Activated CD8-positive, alpha-beta T cell treated with anti-CD3 and anti-CD28 coated beads, Interleukin-2, amount 10 ng/mL, durations not matched to agents 7 days and 5 days (primary cell): ENCODE measurements at places on chromosomes 3 and 15. TPM values are rescaled to one million over a fixed set of nuclear protein-coding genes. Genes with fewer than 3 reads are reported as not detected.

- peaks cover 16% of the 10 kb centered on the region for H3K27me3 ChIP-seq
- no peak overlapping the region for H3K27ac ChIP-seq
- H3K36me3 ChIP-seq, result no peaks in the 10 kb centered on the region
- no peak for DNase-seq
Measured at GRCh38 chr3:120503727-120504616, 53.2 kb upstream of the FSTL1 start.

DNA sequence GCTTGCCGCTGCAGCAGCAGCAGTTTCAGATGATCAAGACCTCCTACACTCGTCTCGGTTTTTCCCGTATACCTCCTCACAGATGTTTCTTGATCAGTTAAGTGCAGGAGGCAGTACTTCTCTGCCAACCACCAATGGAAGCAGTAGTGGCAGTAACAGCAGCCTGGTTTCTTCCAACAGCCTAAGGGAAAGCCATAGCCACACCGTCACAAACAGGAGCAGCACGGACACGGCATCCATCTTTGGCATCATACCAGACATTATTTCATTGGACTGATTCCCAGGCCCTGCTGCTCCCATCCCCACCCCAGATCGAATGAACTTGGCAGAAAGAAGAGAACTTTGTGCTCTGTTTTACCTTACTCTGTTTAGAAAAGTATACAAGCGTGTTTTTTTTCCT, 17.6 kb downstream of the CALML4 start:
- no peak for DNase-seq
- no peak overlapping the region for H3K4me3 ChIP-seq
- no peak overlapping the region for H3K27ac ChIP-seq
- H3K27me3 ChIP-seq, result no peaks in the 10 kb centered on the region
- peaks cover 66% of the 10 kb centered on the region for H3K36me3 ChIP-seq

DNA sequence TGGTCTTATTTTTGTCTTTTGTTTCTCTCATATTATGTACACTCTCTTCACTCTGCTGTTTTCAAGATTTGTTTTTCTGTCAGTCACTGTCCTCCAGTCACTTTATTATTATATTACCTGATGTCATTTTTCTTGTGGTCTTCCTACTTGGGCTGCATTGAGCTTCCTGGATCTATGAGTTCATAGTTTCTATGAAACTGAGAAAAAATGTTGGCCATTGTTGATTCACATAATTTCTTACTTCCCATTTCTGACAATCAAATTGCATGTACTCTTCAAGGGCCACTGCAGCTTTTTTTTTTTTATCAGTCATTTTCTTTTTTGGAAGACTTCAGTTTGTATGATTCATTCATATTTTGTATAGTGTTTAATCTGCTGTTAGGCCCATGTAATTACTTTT, 1180.6 kb upstream of the GBE1 start:
- H3K4me3 ChIP-seq, result no peak overlapping the region
- no peak overlapping the region for H3K27ac ChIP-seq
- DNase-seq, result no peak
- no peaks in the 10 kb centered on the region for H3K4me1 ChIP-seq

DNA sequence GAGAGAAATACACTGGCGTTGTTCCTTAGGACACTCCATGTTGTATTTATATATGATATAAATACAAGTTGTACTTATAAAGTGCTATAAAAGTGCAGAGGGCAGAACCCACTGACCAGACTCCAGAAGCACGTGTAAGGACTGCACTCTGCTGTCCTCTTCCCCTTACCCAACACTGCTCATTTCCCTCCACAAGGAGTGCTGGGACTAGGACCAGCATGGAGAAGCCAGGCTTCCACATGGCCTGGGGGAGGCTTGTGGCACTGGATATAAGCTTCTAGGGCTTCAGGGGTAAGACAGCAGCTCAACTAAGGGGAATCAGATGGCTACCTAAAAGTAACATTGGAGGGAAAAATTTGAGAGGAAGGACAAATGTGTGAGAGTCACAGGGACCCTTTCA, 556.9 kb downstream of the IGSF11 start:
- H3K4me1 ChIP-seq, result no peaks in the 10 kb centered on the region
- H3K27me3 ChIP-seq, result no peaks in the 10 kb centered on the region
- H3K36me3 ChIP-seq, result no peaks in the 10 kb centered on the region
- H3K4me3 ChIP-seq, result no peak overlapping the region
- no peak for DNase-seq
- H3K27ac ChIP-seq, result no peak overlapping the region

GRCh38 chr3:107208796-107209195, 168.4 kb upstream of the CCDC54 start:
- no peaks in the 10 kb centered on the region for H3K4me1 ChIP-seq
- peaks cover 13% of the 10 kb centered on the region for H3K27me3 ChIP-seq
- H3K36me3 ChIP-seq, result no peaks in the 10 kb centered on the region
- H3K4me3 ChIP-seq, result no peak overlapping the region

DNA sequence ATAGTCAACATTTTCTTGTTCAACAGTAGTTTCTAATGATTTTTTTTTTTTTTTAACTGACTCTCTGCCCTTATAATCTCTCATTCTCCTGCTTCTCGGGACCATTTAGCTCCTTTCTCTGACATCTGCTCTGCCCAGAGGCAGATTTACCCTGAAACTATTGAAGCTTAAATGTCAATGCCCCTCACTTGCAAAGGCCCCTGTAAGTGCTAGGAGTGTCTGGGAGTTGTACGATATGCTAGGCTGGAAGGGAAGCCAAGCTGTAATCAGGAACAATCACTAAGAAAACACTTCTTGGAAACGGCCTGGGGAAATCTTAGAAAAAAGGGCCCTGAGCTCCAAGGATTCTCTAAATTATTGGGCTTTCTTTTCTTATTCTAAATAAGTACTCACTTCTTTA, 5.8 kb upstream of the PLOD2 start:
- H3K27ac ChIP-seq, result no peak overlapping the region
- H3K27me3 ChIP-seq, result peaks cover 17% of the 10 kb centered on the region
- H3K36me3 ChIP-seq, result no peaks in the 10 kb centered on the region
- H3K4me3 ChIP-seq, result no peak overlapping the region
- no peak for DNase-seq
- H3K4me1 ChIP-seq, result no peaks in the 10 kb centered on the region

DNA sequence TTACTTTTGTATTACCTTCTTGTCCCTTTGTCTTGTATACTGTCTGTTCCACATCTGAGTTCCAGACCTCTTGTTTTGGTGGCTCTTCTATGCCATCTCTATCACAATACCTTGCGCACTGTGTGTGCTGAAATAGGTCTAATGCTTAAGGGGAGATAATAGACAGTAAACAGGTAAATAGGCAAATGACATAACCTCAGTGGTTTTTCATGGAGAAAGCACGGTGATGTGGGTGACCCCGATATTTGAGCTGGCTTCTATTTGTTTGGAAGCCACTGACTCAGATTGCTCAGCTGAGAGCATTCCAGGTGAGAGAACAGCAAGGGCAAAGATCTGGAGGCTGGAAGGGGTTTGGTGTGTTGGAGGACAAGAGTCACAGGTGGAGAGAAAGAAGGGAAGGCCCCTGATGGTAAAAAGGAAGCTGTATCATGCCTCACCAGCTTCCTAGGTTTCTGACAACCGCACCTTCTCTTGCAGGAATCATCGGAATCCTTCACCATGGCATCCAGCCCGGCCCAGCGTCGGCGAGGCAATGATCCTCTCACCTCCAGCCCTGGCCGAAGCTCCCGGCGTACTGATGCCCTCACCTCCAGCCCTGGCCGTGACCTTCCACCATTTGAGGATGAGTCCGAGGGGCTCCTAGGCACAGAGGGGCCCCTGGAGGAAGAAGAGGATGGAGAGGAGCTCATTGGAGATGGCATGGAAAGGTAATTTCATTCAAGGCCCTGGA, 795 bp downstream of the MCM2 start:
- no peaks in the 10 kb centered on the region for H3K27me3 ChIP-seq
- peak overlapping the region; percentile 89 for H3K27ac ChIP-seq
- peak overlapping the region; percentile 83 for H3K4me3 ChIP-seq
- peaks cover 55% of the 10 kb centered on the region for H3K4me1 ChIP-seq
- H3K36me3 ChIP-seq, result peaks cover 40% of the 10 kb centered on the region
- no peak for DNase-seq

DNA sequence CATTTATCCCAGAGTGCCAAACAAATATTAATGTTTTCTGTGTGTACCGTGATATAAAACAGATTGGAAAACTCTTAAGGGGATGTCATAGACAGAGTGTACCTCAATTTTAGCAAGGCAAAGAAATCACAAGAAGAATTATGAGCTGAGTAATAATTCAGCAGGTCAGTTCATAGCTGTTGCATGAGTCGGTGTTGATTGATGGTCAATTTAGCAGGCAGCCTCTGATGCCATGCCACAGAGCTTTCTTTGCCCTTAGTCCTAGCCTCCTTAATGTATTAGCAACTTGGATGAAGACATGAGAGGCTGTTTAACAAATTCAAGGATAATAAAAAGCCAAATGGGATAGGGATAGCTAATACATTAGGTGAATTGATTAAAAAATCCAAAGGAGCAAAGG, 6.8 kb downstream of the SLC35A5 start:
- H3K4me1 ChIP-seq, result peaks cover 4% of the 10 kb centered on the region
- DNase-seq, result no peak
- H3K27ac ChIP-seq, result no peak overlapping the region
- peaks cover 41% of the 10 kb centered on the region for H3K36me3 ChIP-seq
- no peaks in the 10 kb centered on the region for H3K27me3 ChIP-seq
- no peak overlapping the region for H3K4me3 ChIP-seq

DNA sequence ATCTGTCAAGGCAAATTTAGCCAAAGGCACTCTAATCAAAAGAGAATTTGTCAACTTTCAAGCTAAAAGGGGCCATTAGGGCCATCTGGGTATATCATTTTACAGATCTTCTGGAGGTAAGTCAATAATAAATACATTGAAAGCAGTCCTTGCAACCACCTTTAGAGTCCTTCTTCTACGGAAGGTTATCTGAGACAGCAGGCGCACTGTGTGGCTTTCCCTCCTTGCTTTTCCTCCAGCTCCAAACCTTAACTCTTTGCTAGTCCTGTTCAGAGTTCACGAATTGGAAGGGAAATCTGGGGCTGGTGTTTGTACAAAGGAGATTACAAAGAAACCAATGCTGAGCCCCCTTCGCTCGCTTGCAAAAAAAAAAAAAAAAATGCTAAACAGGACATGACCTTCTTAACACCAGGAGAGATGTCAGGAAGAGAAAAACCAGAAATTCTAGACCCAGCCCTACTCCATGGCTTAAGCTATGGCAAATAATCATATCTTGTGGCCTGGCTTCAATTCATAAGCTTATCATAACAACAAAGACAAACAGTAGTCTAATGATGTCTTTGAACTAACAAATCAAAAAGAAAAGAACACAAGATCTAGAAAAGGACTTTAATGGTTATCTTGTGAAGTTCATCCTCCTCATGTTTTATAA, 215.7 kb downstream of the STT3B start:
- no peaks in the 10 kb centered on the region for H3K4me1 ChIP-seq
- peaks cover 3% of the 10 kb centered on the region for H3K27me3 ChIP-seq
- no peaks in the 10 kb centered on the region for H3K36me3 ChIP-seq
- DNase-seq, result no peak

DNA sequence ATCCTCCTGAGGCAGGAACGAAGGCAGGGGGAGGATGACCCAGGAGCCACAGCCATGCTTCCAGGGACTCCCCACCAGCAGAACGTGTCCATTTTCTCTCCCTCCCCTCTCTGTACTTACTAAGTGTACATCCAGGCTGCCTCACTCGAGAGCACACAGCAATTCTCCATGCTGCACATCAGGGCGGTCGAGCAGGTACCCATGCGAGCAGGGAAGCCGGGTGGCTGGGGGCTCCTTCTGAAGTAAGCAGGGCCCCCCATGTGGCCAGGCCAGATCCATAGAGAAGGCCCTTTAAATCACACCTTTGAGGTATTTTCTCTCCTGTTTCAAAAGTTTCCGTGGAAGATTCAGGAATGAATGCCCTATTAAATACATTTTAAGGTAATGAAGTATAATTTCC, 41.2 kb upstream of the SLC6A11 start:
- H3K36me3 ChIP-seq, result no peaks in the 10 kb centered on the region
- no peak overlapping the region for H3K4me3 ChIP-seq
- peak; percentile 4 for DNase-seq
- no peak overlapping the region for H3K27ac ChIP-seq
- no peaks in the 10 kb centered on the region for H3K27me3 ChIP-seq

- no peaks in the 10 kb centered on the region for H3K27me3 ChIP-seq
- no peak for DNase-seq
- no peak overlapping the region for H3K4me3 ChIP-seq
- no peak overlapping the region for H3K27ac ChIP-seq
Measured at GRCh38 chr3:84125760-84126159, 833.0 kb upstream of the CADM2 start.

GRCh38 chr3:116135457-116136085, 309.7 kb downstream of the LSAMP start:
- no peak overlapping the region for H3K4me3 ChIP-seq
- H3K27ac ChIP-seq, result no peak overlapping the region
- H3K4me1 ChIP-seq, result no peaks in the 10 kb centered on the region
- no peak for DNase-seq
- no peaks in the 10 kb centered on the region for H3K27me3 ChIP-seq

GRCh38 chr3:157107644-157108133, 52.3 kb downstream of the CCNL1 start:
- H3K27ac ChIP-seq, result no peak overlapping the region
- H3K4me3 ChIP-seq, result no peak overlapping the region
- DNase-seq, result no peak
- H3K36me3 ChIP-seq, result peaks cover under 1% of the 10 kb centered on the region
- peaks cover 3% of the 10 kb centered on the region for H3K27me3 ChIP-seq

GRCh38 chr15:90866161-90866715, 2.1 kb upstream of the FURIN start:
- no peaks in the 10 kb centered on the region for H3K27me3 ChIP-seq
- no peak overlapping the region for H3K4me3 ChIP-seq
- H3K36me3 ChIP-seq, result peaks cover 4% of the 10 kb centered on the region
- DNase-seq, result no peak
- H3K27ac ChIP-seq, result peak overlapping the region; percentile 23

- H3K27ac ChIP-seq, result no peak overlapping the region
- H3K4me1 ChIP-seq, result no peaks in the 10 kb centered on the region
- DNase-seq, result no peak
- H3K27me3 ChIP-seq, result no peaks in the 10 kb centered on the region
Measured at GRCh38 chr3:175337631-175338030, 478.5 kb downstream of the NAALADL2 start.

DNA sequence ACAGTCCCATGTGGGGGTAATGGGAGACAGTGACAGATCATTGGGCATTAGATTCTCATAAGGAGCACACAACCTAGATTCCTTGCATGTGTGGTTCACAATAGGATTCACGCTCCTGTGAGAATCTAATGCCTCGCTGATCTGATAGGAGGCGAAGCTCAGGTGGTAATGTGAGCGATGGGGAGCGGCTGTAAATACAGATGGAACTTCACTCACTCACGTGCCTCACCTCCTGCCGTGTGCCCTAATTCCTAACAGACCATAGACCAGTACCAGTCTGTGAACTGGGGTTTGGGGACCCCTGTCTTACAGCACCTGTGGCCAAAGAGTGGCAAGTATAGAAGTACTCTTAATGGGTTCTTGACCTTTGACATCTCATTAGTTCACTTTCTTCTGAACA, 554.7 kb downstream of the FOXP1 start:
- no peak for DNase-seq
- peaks cover 55% of the 10 kb centered on the region for H3K4me1 ChIP-seq
- H3K27me3 ChIP-seq, result no peaks in the 10 kb centered on the region
- H3K4me3 ChIP-seq, result no peak overlapping the region
- H3K36me3 ChIP-seq, result peaks cover 70% of the 10 kb centered on the region

The ASB14 gene
- not detected for total RNA-seq

The LARP6 gene
- not detected for total RNA-seq

The CDHR4 gene
- not detected for total RNA-seq

The KLF15 gene
- not detected for total RNA-seq

The ZFYVE19 gene
- 35.6 TPM for total RNA-seq

The GABRR3 gene
- not detected for total RNA-seq

The STAG1 gene
- 38.7 TPM for total RNA-seq
